Activated CD4-positive, alpha-beta T cell treated with anti-CD3 and anti-CD28 coated beads, Interleukin-2, amount 50 U/mL, for 4 hours (primary cell): ENCODE measurements at places on chromosomes 5 and 9.

- DNase-seq = no peak
These were observed 130.0 kb downstream of the PPP2R2B start for GRCh38 chr5:146748533-146748932.

DNA sequence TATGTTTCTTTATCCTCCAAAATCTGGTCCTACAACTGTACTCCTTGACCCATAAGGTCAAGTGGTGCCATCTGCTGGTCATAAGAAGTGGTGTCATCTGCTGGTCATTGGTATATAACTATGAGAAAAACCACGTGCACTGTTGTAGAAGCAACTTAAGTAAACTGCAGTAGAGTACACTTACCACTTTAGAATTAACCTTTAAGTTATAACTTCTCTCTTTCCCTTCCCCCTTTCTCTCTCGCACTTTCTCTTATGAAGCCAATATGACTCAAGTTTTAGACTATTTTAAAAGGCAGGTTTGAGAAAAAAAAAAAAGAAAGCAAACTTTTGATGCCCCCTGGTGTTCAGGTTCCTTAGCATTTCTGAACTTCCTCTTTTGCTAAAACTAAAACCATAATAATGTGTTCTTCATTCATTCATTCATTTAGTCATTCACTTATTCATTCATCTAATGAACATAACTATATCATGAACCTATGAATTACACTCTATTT, 12.8 kb upstream of the MTAP start:
- peak; percentile 31 for DNase-seq

- DNase-seq = no peak
These were observed 248.7 kb downstream of the SEMA5A start for GRCh38 chr5:9297134-9297533.

DNA sequence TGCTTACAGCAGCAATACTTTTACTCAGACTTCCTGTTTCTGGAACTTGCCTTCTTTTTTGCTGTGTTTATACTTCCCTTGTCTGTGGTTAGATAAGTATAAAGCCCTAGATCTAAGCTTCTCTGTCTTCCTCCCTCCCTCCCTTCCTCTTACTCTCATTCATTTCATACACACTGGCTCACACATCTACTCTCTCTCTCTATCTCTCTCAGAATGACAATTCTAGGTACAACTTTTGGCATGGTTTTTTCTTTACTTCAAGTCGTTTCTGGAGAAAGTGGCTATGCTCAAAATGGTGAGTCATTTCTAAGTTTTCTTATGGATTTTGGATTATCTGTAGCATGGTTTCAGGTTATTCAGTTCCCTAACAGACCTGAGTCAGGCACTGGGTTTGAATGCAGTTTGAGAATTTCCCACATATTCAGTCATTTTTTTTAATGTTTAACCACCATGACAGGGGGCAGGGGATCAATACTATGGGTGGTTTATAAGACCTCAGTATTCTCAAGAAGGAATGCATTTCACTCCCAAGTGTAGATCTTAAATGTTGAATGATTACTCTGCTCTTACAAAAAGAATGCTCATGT, at the start of gene IL7R:
IL7R (plus strand) TSS at position 127 of the 587 bp plus-strand sequence; CDS start at position 214, 87 bp downstream.
- no peak for DNase-seq

GRCh38 chr5:73997960-73998359, 372.0 kb downstream of the ARHGEF28 start:
- no peak for DNase-seq

DNA sequence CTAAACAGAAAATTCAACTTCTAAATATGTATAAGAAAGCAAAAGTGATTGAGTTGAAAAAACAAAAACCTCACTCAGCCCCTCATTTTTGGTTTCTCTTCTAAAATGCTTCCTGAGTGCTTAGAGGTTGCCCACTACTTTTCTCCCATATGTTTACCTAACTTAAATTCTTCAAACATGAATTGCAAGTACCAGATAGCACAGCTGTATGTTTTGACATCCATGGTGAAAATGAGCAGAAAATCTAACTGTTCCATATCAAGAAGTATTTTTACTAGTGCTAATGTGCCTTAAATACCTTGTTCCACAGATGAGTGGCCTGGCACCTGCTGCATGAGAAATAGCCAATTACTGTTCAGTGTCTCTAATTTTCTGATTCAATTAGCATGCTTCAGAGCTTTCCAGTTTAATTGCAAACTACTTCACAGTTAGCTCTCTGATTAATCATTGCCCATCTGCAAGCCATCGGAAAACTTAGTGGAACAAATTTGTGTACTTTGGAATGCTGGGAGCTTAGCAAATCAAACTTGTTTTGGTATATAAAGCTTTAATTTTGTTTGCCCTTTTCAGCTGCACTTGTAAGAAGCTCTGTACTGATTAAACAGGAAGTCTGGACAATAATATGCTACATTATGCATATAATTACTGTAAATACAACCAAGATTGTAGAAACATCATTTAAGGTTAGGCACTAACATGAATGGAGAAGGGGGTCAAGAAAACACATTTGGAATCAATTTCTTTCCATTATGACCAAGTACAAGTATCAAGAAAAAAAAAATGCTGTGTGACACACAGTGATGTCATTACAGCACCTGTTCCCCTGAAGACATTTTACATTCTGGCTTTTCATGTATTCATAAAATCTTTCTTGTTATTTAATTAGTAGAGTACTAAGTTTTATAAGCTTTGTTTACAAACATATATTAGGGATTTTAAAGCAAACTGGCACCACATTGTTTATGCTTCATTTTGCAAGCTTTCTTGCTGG, 65.6 kb downstream of the POU5F2 start:
- DNase-seq = no peak

GRCh38 chr9:128201441-128202369, 1.5 kb upstream of the DNM1 start:
- no peak for DNase-seq

DNA sequence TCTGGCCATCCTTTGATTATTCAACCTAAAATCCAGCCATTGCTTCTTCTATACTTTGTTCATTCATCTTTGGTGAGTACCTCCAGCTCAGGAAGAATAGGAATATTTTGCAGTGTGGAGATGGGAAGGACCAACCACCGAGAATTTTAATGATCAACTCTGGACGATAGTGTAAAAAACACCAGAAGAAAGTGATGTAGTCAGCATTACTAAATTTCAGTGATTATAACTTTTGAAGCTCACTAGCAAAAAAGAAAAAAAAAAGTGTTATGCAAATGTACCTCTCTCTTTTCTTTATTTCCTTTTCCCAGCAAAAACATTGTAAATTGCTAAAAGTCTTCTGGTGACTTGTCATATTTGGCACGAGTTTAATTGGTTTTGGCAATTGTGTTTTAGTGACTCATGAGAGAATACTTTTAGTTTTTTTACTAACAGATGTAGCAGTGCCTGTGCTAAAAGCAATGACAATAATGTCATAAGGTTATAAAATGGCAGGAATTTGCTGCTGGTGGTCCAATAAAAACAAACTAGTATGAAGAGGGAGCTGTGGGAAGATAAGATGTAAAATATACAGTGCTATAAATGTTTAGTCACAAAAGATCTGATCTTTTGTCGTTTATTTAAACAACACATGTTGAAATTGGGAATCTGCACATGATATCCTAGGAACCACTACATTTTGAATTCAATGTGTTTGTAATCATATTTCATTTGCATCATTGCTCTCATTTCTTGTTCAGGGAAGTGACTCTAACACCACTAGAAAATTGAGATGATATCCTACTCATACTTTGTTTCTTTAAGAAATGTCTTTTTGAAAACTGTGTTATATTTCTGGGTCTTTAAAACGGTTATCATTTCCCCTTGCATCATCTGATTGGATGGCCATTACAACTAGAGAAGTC, 81.3 kb upstream of the ERCC6L2 start:
- no peak for DNase-seq

DNA sequence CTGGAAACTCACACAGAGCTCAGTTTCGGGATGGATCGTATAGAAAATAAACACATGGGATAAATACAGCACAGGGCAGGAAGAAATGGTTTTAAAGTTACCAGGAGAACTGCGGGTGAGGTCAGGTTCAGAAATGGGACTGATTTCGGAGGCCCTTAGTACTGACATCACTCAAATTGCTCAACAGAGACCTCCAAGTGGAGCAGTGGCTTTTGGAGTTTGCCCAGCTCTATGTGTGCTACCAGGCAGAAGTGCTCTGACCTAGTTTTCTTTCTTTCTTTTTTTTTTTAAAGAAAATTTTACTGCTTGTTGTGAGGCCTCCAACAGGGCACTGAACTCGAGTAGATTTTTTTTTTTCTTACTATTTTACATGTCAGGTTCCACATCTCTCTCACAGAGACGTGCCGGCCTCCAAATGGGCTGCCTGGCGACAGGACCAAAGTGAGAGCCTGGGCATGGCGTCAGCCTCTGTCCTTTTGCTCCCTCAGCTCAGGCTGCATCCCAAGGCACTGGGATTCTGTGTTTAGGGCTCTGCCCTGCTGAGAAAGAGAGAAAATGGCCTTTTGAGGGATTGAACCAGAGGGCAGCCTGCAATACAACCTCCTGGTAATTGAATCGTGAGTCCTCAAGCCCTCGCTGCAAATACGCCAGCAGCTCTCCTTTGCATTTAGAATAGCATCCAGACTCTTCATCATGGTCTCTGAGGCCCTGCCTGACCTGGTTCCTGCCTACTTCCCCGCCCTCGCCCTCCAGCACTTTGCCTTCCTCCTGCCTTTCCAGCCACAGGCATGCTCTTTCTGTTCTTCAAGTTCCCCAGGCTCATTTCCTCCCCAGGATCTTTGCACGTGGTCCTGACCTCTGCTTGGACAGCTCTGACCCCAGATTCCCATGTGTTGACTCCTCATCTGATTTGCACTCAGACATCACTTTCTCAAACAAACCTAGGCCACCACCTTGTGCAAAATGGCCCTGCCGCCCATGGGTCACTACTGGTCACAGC, 173.5 kb downstream of the FGF1 start:
- DNase-seq = no peak

- no peak for DNase-seq
These were observed 145.4 kb downstream of the MAPKAP1 start for GRCh38 chr9:125561509-125562148.

GRCh38 chr5:165232509-165233028, 1727.2 kb downstream of the MAT2B start:
- no peak for DNase-seq

DNA sequence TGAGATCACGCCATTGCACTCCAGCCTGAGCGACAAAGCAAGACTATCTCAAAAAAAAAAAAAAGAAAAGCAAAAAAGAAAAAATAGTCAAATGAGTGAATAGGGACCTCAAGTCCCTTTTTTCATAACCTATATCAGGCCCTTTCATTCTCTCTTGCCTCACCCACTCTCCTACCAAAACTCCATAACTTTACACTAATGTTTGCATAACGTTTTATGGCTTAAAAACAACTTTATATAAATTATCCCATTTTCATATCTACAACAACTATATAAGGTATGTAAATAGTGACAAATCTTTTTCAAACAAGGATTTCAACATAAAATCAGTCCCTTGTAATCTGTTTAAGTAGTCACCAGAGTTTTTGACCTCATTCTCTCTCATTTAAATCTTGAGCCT, 56.9 kb upstream of the PIP5K1B start:
- DNase-seq = no peak

GRCh38 chr5:65017636-65018035, 248.9 kb downstream of the CWC27 start:
- no peak for DNase-seq

DNA sequence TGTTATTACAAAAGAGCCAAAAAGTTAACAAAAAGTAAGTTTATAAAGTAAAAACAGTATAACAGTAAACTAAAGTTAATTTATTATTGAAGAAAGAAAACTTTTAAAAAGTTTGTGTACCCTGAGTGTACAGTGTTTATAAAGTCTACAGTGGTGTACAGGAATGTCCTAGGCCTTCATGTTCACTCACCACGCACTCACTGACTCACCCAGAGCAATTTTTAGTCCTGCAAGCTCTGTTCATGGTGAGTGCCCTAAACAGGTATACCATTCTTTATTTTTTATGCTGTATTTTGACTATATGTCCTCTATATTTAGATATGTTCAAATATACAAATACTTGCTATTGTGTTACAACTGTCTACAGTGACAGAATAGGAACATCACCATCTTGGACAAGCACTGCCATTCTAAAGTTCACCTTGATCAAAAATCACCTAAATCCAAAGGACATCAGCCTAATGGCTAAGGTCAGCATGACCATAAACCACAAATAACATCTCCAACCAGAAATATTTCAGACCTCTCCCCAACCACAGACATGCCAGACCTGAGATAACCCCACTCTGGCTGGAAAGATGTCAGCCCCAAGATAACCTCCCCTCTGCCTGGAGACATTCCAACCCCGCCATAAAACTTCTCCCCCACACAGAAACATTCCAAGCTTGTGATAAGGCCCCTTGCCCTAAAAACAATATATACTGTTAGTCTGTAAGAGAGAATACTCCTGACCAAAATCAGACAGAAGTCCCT, 56.1 kb downstream of the AGXT2 start:
- DNase-seq = no peak

GRCh38 chr5:178644826-178645545, 18.1 kb upstream of the CLK4 start:
- no peak for DNase-seq

- DNase-seq = no peak
These were observed 32.6 kb downstream of the SLC35D2 start for GRCh38 chr9:96350866-96351265.

- no peak for DNase-seq
These were observed 2.5 kb downstream of the TLX3 start for GRCh38 chr5:171311322-171312077.

DNA sequence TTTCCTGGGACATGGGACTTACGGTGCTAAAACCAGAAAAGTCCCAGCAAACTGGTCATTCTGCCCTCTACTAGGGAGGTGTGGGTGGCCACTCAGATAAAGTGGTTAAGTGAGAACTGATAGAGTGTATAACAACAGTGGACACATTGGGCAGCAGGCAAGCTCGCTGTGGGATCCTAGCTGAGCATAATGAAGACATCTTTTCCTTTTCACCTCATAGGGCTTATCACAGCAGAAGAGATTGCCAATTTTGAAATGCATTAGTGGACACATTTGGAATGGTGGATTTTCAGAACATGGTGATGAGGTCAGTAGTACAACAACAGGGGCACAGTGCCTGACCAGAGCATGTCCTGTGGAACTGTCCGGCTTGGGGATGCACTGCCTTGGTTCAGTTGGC, 477.1 kb upstream of the KIF2A start:
- DNase-seq = no peak

DNA sequence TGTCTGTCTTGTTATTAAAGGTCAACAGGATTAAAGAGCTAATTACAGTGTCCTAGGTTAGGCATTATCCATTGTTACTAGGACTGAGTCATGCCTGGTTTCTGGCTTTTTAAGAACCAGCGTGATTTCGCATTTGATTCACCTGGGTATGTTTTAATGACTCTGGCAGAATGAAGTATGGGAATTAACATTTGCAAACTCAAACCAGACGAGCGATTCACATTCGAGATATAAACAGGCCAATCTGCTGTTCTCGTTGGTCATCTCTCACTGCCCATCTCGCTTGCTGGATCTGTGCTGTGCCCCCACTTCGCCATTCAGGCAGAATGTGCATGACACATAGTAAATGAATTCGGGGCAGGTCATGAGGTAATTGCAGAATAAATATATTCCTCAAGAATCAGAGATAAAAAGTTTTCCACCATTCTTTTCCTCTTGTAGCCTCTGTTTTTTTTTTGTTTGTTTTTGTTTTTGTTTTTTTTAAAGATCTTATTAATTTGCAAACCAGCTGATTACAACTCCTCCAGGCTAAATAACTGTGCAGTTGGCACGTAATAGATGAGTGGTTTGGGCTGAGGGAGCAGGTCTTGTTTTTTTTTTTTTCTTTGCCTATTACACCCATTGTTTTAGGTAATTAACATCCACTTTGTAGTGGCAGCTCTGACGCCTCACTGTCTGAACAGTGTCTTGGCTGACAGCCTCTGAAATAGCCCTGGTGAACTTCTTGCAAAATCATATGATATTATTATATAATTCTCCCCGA, 313.5 kb upstream of the MSX2 start:
- DNase-seq = no peak

GRCh38 chr5:93267276-93267675, 313.7 kb downstream of the NR2F1-AS1 start:
- DNase-seq = no peak
